ENCODE measurements at places on chromosomes 1 and 21.

- DNase-seq: no peak
Measured at GRCh38 chr1:93111561-93111960, 32.5 kb downstream of the MTF2 start.

GRCh38 chr1:41537788-41538351 lies 53.4 kb upstream of the EDN2 start:
- no peak for DNase-seq

- no peak for DNase-seq
Measured at GRCh38 chr1:174742805-174743653, 256.7 kb upstream of the CACYBP start.

- no peak for DNase-seq
Measured at GRCh38 chr1:179318491-179318890, 24.9 kb downstream of the SOAT1 start.

- peak; percentile 46 for DNase-seq
Measured at GRCh38 chr1:201739492-201740085, 89.4 kb upstream of the IPO9 start.

- DNase-seq: no peak
Measured at GRCh38 chr1:178055779-178056471, 38.0 kb upstream of the RASAL2 start.

DNA sequence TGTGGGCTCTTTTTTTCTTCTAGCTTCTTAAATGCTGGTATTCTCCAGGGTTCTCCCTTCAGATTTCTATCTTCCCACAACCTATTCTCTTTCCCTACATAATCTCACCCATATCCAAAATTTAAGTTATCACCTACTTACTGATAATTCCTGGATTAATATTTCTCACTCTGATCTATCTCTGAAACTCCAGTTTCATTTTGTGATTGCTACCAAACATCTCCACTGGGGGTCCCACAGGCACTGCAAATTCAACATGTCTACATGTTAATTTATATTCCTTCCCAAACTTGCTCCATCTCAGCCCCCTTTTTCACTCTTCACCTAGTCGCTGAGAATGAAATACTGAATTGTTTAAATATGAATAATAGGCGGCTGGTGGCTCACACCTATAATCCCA lies 9.9 kb upstream of the C1orf141 start:
- DNase-seq: no peak

DNA sequence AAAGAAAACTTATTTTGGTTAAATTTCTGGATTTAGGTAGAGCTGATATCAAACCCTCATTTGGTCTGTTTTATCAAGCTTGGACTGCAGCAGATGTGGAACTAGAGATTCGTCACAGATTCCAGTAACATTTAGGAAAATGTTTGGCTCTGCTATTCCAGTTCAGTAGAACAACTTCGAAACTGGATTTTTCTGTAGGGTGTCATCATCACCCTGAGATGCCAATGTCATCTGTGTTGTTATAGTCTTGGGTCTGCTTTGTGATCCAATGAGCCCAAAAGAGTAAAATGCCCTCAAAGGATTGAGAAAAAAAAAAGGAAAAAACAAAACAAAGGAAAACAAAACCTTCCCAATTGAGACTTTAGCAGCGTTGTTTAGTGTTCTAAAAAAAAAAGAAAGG lies 55.4 kb downstream of the LAMC2 start:
- no peak for DNase-seq

GRCh38 chr1:41378999-41379737 lies 17.9 kb downstream of the FOXO6 start:
- no peak for DNase-seq

- DNase-seq: no peak
Measured at GRCh38 chr1:100516857-100517256, 21.1 kb upstream of the GPR88 start.

DNA sequence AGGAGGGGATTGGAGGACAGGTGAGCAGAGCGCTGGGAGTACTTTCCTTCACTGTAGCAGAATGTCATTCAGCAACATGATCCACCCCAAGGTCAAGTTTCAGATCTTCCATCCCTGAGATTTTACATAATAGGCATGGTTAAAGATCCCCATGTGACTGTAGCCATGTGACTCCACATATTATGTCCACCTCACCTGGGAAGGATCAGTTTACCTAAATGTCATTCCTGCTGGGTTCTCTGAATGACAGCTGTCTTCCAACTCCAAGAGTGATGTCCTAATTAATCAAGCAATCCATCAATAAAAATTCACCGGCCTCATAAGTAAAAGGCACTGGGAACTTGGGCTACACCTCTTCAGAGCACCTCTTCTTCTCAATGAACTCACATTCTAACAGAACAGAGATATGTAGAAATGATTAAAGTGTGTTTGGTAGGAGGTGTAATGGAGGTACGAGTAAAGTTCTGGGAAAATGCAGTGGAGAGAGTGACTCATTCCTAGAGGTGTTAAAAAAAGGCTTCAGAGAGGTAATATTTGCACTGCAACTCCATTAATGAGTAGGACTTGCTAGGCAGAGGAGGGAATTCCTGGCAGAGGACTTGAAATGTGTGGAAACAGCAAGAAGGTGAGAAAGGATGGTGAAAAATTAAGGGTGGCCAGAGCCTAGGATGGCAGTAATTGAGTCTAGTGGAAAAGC lies 22.2 kb upstream of the MAPKAPK2 start:
- no peak for DNase-seq

DNA sequence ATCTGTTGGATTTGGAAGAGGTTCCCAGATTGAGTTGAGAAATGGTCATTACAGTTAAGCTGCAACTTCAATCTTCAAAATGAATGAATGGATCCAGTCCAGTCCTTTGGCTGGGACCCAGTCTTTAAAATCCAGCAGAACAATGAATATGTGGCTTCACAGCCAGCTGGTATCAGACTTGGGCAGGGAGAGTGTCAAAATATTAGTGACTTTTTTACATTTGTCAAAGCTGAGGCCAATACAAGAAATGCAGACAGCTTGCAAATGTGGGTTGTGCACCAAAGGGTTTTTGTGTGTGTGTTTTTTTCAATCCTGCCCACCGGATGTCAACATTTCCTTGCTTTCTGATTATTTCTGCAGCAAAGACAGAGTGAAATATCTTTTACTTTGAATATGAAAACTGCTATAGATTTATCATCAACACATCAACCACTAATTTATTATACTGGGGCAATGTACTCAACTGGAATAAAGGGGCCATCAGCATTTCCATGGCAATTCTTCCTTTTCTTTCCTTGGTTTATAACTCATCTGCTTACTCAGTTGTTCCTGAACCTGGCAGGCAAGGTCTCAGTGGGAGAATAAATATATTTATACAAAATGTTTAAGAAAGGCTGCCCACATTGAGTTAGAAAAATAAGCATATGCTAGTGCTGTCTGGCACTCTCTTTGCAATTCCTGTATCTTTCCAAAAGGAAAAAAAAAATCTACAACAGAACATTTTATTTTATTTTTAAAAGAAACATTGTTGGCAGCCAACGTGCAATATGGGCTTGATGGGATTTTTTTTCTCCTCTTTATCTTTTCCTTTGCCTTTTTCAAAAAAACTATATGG lies 491.6 kb upstream of the C1orf87 start:
- no peak for DNase-seq

DNA sequence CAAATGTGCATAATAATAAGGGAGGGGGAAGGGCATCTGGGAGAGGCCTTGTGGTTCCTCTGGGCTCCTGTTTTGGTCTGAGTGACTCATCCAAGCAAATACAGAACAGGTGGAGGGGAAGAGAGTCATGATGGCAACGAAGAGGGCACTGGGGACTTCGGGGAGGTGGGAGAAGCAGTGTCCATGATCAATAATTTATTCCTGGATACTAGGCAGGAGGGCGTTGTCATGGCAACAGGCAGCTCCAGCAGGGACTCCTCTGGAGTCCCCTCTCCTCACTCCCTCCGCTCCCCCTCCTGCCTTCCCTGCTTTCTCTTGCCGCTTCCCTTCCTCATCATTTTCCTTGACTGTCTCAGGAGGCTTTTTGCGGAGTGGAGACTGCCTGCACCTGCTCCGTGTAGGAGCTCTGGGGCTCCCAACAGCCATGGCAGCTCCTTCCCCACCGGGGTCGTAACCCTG lies 12.3 kb upstream of the NFASC start:
- DNase-seq: no peak

DNA sequence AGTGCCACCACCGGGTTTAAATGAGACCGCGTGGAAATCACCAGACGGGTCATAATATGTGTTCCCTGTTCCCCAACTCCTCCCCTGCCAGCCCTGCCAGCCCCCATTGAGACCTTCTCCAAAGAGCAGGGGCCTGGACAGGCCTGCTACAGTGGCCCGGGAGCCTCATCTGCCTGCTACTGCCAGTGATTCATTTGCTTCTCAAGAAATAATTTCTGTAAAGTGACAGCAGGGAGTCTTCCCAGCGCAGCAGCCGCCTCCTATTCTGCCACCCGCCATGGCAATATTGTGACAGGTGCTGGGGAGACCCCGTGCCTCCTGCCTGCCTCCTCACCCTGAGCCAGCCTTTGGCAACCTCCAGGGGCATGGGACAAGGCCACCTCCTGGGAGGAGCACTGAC lies 8.9 kb downstream of the IFFO2 start:
- DNase-seq: no peak

DNA sequence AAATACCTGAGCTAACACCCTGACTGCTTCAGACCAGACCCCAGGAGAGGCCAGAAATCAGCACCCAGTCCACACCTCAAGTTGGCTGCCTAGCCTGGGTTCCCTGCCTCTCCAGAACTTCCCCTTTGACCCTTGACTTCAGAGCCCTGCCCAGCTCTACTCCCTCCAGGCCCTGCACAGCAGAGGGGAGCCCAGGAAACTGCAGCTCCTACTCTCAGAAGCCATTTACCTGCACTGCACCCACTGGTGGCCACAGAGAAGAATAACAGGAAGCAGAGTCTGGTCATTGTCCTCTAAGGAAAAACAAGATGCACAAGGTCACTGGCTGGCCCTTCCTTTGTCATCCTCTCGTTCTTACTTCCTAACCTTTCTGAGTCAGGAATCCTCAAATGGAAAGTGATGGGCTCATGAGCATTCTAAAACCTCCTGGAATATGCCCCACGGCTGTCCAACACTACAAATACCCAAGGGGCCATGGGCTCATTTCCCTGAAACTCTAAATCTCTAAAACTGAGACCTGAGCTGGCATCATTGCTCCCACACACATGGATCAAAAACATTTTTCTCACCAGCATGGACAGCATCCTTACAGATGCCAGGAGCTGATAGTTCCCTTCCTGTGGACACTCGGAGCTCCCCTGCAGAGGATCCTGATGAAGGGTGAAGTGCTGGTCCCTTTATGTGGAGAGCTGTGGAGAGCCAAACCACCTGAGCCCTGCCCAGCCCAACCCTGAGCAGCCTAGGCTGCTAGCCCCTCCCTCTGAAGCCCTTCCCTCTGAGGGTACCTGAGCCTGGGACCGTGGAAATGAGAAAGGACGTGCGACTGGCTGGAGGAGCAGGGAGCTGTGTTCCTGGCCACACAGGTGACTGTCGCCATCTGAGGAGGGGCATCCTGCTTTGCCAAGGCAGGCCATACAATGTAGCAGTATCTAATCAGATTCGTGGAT lies at the start of gene ITLN2:
ITLN2 (minus strand) TSS at position 652 of the 947 bp plus-strand sequence; CDS start at position 584, 68 bp downstream.
- peak; percentile 45 for DNase-seq

GRCh38 chr1:31517301-31517700 lies 59.0 kb upstream of the TINAGL1 start:
- no peak for DNase-seq

GRCh38 chr1:204733289-204733688 lies 47.8 kb upstream of the LRRN2 start:
- DNase-seq: no peak

- DNase-seq: no peak
Measured at GRCh38 chr1:26858160-26858559, 4.8 kb upstream of the SFN start.

DNA sequence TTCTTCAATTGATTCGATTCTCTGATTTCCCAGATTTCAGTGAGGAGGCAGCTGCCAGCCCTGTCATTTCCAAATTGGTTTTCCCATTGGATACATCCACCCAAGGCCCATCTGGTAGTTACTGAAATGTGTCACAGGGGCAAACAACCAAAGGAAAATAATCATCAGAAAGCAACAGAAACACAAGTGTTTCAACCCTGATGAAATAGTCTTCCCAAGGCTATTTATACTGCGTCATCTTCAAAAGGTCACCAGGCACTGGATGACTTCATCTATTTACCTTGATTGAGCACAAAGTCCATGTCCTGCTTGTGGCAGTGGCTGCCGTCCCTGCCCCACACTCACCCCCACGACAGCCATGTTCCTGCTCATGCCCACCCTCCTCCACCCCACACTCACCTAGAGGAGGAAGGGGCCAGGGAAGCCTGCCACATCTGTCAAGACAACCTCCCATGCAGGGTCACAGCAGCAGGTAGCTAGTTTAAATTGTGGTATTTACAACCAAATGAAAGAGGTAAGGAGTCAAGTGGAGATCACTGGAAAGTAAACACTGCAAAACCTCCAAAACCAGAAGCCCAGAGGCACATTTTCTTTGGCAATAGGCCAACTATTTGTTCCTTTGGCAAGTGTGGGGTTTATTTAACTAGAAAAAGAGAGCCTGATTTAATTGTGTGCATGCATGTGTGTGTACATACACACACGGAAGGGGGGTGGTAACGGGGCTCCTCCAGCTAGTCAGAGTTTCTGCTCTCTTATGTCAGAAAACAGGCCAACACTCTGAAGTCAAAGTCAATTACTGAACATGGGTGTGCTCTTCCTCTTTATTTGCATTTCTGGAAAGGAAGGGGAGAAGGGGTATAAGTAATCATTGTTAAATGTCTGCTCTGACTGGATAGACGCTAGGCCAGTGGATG lies 49.5 kb upstream of the RAB4A start:
- DNase-seq: no peak

- no peak for DNase-seq
Measured at GRCh38 chr1:3038571-3039181, 17.4 kb downstream of the ACTRT2 start.

DNA sequence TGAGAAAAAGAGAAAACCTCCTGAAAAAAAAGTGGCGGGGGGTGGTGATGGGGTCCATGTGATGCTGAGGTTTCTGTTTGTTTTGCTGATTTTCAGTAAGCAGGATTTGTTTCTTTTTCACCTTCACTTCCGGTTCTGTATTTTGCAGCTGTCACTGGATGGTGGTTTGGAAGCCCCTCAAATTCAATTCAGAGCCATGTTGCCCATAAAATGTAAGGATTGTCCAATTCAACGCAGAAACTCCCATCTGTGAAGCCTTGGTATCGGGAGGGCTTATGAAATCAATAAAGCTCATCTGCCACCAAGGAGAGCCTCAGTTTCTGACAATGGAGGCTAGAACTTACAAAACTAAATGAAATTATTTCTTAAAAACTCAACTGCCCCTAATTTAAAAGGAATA lies 12.1 kb downstream of the CAPN8 start:
- no peak for DNase-seq

- no peak for DNase-seq
Measured at GRCh38 chr1:234778221-234779159, 168.5 kb upstream of the IRF2BP2 start.

All from stimulated activated CD4-positive, alpha-beta T cell treated with anti-CD3 and anti-CD28 coated beads, Interleukin-1b, Interleukin-23, amount 100 ng/mL, for 48 hours (primary cell).